ENCODE measurements at places on chromosomes 7 and 10.

GRCh38 chr7:30778255-30779025 lies 7.2 kb downstream of the MINDY4 start:
- DNase-seq = no peak

- DNase-seq = no peak
Measured at GRCh38 chr10:78914060-78914378, 154.7 kb upstream of the ZMIZ1 start.

DNA sequence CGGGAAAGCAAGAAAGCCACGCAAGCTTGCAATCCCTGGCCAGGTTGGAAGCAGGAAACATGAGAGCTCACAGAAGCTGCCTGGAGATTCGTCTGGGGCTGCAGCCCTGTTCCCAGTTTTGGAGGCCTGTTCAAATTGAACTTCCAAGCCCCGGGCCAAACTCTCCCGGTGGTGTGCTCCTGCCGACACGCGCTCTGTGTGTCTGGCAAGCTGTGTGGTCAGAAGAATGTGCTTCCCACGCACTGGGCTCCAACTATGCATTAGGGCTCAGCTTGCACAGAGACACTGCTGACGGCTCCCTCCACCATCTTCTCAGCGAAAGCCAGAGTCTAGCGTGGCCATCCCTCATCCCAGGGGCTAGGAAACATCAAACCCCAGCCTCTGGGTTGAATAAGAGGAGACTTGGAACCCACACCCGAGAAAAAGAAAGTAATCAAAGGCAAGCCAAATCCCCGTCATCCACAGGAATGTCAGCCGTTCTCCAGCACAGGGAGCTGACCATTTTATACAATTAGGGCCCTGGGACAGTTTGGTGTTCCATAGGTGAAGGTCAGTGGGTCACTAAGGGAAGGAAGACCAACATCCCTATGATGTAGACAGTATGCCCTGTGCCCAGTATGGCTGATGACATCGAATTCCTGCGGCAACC lies 107.2 kb downstream of the FGFR2 start:
- DNase-seq = no peak

GRCh38 chr7:44380189-44380830 lies 54.9 kb upstream of the CAMK2B start:
- DNase-seq = no peak

DNA sequence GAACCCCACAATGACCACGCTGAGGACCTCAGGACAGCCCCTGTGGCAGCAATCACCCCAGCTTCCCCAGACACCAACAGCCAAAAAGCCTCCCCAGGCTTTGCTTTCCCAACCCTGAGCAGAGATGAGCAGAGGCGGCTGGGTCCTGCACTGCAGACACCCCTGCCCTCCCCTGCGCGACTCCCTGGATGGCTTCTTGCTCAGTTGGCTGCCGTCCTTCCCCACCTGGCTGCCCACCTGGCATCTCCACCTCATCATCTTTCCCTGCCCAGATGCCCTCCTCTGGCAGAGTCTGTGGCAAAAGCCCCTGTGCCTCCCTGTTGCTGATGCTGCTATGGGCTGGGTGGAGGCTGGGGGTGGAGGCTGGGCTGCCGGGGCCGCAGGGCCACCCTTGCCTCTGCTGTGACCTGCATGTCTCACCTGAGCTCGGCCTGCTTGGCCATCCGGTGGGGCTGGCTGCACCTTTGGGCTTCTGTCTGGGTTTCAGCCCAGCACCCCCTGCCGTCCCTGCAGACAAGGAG lies 567.7 kb downstream of the TCERG1L start:
- no peak for DNase-seq

DNA sequence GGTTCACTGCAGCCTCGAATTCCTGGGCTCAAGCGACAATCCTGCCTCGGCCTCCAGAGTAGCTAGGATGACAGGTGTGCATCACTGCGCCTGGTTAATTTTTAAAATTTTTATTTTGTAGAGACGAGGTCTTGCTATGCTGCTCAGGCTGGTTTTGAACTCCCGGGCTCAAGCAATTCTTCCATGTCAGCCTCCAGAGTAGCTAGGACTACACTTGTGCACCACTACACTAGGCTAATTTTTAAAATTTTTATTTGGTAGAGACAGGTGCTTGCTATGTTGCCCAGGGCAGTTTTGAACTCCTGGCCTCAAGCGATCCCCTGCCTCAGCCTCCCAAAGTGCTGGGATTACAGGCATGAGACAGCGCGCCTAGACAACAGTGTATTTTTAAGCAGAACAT lies 120.5 kb downstream of the SVIL start:
- no peak for DNase-seq

DNA sequence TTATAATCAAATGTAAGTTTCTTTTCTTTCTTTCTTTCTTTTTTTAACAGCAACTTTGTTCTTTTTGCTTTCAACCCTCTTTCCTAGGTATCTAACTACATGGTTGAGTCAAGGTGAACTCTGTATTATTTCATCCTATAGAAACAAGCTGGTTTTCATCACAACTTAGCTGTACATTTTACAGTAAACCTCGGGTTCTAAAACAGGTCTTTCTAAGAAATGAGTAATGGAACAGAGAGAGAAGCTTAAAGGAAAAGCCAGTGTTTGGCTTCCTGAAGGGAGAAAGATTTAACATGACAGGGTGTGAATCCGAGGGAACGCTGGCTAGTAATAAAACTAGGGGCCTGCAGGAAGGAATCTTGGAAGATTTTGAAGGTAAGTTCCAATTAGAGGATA lies 143.4 kb upstream of the ITGB1 start:
- DNase-seq = no peak

GRCh38 chr10:35726846-35727245 lies 84.8 kb upstream of the FZD8 start:
- DNase-seq = no peak

All from NCI-H226 (cell line).